NCI-H1092 (cell line): ENCODE measurements at places on chromosomes 16 and 17.

GRCh38 chr16:68737046-68737729 lies at the start of gene CDH1:
Gene CDH1, plus strand, starts transcription at chr16:68737292. Its CDS starts 124 bp downstream, at chr16:68737416.
- peak; percentile 18 for DNase-seq

DNA sequence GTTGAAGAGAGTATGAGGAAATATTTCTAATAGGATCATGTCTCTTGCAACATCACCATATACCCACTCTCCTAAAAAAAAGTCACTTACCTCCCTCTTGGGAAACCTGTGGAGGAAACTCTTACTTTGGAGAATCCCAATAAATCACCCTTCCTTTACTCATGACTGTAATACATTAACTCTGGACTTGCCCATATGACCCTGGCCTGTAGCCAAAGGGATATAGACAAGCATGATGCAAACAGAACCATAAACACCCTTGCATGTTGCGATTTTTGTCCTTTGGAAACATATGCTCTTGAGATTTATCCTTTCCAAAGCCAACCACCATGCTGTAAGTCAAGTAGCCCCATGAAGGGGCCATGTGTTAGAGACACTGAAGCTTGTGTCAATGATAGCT lies 19.5 kb downstream of the CDH11 start:
- DNase-seq = no peak

DNA sequence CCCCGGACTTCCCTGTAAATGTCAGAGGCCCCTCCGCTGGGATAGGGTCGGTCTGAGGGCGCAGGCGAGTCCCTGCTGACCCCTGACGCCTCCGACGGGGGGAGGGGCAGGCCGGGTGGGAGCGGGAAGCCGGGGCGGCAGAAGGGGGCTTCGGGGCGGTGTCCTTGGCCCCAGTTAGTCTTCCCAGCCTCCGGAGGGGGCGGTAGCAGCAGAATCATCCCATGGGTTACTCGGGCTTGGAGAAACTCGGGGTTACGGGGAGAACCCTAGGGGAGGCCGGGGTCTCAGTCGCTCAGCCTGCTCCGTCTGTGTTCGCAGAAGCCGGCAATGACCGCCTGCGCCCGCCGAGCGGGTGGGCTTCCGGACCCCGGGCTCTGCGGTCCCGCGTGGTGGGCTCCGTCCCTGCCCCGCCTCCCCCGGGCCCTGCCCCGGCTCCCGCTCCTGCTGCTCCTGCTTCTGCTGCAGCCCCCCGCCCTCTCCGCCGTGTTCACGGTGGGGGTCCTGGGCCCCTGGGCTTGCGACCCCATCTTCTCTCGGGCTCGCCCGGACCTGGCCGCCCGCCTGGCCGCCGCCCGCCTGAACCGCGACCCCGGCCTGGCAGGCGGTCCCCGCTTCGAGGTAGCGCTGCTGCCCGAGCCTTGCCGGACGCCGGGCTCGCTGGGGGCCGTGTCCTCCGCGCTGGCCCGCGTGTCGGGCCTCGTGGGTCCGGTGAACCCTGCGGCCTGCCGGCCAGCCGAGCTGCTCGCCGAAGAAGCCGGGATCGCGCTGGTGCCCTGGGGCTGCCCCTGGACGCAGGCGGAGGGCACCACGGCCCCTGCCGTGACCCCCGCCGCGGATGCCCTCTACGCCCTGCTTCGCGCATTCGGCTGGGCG lies 542 bp downstream of the GUCY2D start:
- no peak for DNase-seq

DNA sequence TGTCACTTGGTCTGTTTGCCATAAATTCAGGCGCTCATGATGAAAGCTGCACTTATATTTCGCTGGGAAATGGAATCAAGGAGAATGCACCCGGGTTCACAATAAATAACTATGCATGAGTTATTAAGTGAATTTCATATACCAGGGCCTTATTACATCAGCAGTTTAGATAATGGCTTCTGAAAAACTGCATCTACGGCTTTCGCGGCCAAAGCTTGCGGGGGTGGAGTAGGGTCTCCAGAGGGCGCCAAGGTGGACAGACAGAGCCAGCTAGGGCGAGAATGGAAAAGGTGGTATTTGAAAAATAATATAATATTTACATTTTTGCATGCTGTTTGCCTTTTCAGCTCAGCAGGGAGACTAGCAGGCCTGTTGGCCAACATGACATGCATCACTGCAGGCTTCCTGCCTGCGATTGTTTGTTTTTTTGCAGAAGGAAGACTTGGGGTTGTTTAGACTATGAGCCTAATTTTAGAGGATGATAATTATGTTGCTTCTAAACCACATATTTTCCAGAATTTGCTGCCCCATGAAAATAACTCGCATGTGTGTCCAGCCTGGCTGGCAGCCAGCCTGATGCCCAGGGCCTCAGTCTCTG lies 173.8 kb upstream of the IRX3 start:
- DNase-seq = no peak

- no peak for DNase-seq
Observed at GRCh38 chr17:57508671-57509070, 236.4 kb downstream of the CCDC182 start.

- no peak for DNase-seq
Observed at GRCh38 chr17:379531-380465, 27.2 kb upstream of the RPH3AL start.

DNA sequence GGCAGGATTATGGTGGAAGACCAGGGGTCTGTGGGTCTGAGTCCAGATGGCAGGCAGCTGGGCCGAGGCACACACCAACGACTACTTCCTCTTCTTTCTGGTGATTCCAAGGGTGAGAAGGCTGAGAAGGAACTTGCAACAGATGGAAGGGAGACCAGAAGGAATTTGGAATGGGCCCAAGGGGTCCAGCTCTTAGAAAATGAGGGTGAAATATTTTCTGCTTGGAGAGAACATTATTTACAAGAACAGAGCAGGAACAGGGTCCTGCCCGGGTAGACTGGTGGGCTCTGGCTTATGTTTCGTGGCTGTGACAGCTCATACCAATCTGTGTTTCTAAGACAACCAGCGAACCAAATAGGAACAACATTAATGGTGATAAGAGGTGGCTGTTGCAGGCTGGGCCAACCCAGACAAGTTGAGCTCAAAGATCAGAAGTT lies 36.6 kb downstream of the CCDC42 start:
- DNase-seq = no peak
